ENCODE measurements at places on chromosomes 5 and 9. TPM values are rescaled to one million over a fixed set of nuclear protein-coding genes. Genes with fewer than 3 reads are reported as not detected.

The LTC4S gene
- 2.9 TPM for total RNA-seq

The OR1Q1 gene
- not detected for total RNA-seq

The COL27A1 gene
- total RNA-seq, result 1.6 TPM

The GPX8 gene
- not detected for total RNA-seq

The NPR3 gene
- total RNA-seq, result not detected

The PKD2L2 gene
- total RNA-seq, result not detected

The TMOD1 gene
- 1.1 TPM for total RNA-seq

GRCh38 chr9:20207176-20207575 is 415.1 kb downstream of the MLLT3 start:
- H3K27ac ChIP-seq, result peak overlapping the region; percentile 91
- H3K36me3 ChIP-seq, result no peaks in the 10 kb centered on the region
- H3K27me3 ChIP-seq, result no peaks in the 10 kb centered on the region

GRCh38 chr9:72440992-72441847 is 76.2 kb upstream of the ZFAND5 start:
- peaks cover 15% of the 10 kb centered on the region for H3K4me1 ChIP-seq
- peaks cover 29% of the 10 kb centered on the region for H3K27me3 ChIP-seq
- no peak for DNase-seq
- H3K27ac ChIP-seq, result no peak overlapping the region
- H3K4me3 ChIP-seq, result no peak overlapping the region
- H3K36me3 ChIP-seq, result no peaks in the 10 kb centered on the region

- no peak overlapping the region for H3K4me3 ChIP-seq
- H3K36me3 ChIP-seq, result no peaks in the 10 kb centered on the region
- DNase-seq, result no peak
- no peaks in the 10 kb centered on the region for H3K4me1 ChIP-seq
- no peak overlapping the region for H3K27ac ChIP-seq
These were observed 706.3 kb downstream of the KCTD16 start for GRCh38 chr5:144876990-144877389.

DNA sequence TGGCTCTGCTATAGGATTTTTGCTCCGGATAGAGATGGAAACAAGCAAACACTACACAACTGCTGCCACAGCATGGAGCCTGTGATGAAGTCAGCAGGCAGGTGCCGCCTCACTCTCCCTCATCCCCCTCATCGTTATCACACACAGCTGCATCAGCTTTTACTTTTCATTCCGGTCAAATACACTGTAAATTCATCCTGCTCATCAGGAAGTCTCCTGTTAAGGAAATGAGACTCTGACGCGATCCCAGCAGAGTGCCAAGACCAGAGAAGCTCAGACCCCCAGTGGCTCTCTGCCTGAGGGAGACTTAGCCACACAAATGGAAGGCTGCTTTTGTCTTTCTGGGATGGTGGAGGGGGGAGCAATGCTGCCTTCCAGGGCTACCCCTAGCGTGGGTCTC is 270.2 kb downstream of the ELAVL2 start:
- H3K27ac ChIP-seq, result no peak overlapping the region
- no peaks in the 10 kb centered on the region for H3K4me1 ChIP-seq
- H3K36me3 ChIP-seq, result peaks cover 6% of the 10 kb centered on the region
- DNase-seq, result no peak

- peaks cover 36% of the 10 kb centered on the region for H3K27me3 ChIP-seq
- peaks cover 3% of the 10 kb centered on the region for H3K4me1 ChIP-seq
- H3K27ac ChIP-seq, result no peak overlapping the region
- no peak overlapping the region for H3K4me3 ChIP-seq
- peak; percentile 22 for DNase-seq
- H3K36me3 ChIP-seq, result no peaks in the 10 kb centered on the region
These were observed 75.5 kb downstream of the LMX1B start for GRCh38 chr9:126689027-126689825.

- H3K36me3 ChIP-seq, result no peaks in the 10 kb centered on the region
- H3K4me1 ChIP-seq, result no peaks in the 10 kb centered on the region
- H3K4me3 ChIP-seq, result no peak overlapping the region
These were observed 91.6 kb downstream of the PRELID2 start for GRCh38 chr5:145743396-145744061.

DNA sequence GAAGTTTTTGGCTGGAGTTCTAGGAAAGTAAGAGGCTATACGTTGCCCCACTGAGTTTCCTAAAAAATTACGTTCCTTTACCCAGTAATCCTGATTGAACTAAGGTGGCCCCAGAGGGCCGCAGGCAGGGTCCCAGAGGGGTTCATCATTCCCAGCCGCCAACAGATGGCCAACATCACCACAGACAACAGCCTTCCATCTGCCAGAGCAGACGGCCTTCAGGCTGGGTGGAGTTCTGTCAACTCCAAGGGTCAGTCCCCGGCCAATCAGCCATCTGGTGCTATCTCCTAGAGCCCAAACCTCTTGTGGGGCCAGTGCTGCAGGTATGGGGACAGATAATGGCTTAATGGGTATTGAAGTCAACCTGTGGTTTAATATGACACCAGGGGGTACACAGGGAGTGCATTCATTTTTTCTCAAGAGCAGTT is 30.4 kb downstream of the TBC1D2 start:
- no peaks in the 10 kb centered on the region for H3K4me1 ChIP-seq
- H3K27ac ChIP-seq, result no peak overlapping the region
- no peak overlapping the region for H3K4me3 ChIP-seq
- no peaks in the 10 kb centered on the region for H3K27me3 ChIP-seq
- no peaks in the 10 kb centered on the region for H3K36me3 ChIP-seq

GRCh38 chr9:124298646-124299235 is 41.0 kb downstream of the NEK6 start:
- H3K4me1 ChIP-seq, result peaks cover 40% of the 10 kb centered on the region
- no peaks in the 10 kb centered on the region for H3K27me3 ChIP-seq
- DNase-seq, result no peak
- no peaks in the 10 kb centered on the region for H3K36me3 ChIP-seq

GRCh38 chr5:180803181-180804128 is 849 bp upstream of the MGAT1 start:
- peak overlapping the region; percentile 73 for H3K27ac ChIP-seq
- peaks cover 15% of the 10 kb centered on the region for H3K36me3 ChIP-seq
- DNase-seq, result peak; percentile 91
- H3K4me3 ChIP-seq, result peak overlapping the region; percentile 91

DNA sequence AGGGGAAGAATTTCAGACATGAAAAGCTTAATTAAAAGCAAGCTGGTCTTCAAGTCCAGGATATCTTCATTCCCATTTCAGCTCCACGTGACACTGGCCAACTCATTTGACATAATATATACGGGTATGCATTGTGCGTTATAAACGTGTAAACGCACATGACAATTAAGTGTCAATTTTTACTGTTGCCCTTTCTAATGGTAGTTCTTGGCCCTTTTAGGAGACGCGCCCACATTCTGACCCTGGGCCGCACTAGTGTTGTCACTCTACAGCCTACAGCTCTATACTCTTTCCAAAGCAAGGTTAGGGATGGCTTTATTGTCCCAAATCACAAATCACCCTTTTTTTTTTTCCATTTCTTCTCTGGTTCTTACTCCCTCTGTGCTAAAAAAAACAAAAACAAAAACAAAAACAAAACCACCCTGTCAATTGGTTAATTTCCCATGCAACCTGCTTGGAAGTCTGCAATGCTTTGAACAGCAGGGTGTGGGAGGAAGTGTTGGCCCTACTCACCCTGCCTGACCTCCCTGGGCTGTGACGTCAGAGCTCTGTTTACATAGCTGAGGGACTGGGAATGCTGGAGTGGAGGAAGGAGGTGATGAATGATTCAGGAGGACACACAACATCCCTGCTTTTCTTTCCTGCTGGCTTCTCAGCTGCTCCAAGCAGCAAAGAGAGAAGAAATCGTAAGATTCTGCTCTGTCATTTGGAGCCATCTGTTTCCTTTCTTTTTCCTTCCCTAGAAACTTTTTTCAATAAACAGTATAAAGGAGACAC is 19.3 kb downstream of the RFK start:
- no peaks in the 10 kb centered on the region for H3K4me1 ChIP-seq
- no peak overlapping the region for H3K4me3 ChIP-seq
- H3K27ac ChIP-seq, result no peak overlapping the region
- no peak for DNase-seq
- no peaks in the 10 kb centered on the region for H3K27me3 ChIP-seq

DNA sequence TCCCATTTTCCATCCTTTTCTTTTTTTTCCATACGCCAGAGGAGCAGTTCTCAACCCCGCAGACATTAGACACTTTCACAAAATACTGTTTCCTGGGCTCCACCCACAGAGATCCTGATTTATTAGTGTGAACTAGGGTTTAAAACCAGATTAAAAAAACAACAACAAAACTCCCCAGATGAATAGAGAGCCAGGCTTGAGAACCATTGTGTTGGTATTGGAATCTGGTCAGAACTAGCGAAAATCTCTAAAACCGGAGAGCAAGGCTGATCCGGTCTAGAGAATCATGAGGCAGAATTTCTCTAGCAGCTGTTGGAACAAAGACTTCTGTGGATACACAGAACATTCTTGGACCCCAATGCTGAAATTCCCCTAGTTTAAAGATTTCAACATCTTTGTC is 173.0 kb downstream of the PCSK1 start:
- peaks cover 2% of the 10 kb centered on the region for H3K4me1 ChIP-seq
- DNase-seq, result no peak
- H3K4me3 ChIP-seq, result no peak overlapping the region
- H3K27me3 ChIP-seq, result peaks cover 14% of the 10 kb centered on the region

- H3K27me3 ChIP-seq, result no peaks in the 10 kb centered on the region
- DNase-seq, result no peak
- no peaks in the 10 kb centered on the region for H3K36me3 ChIP-seq
- H3K27ac ChIP-seq, result no peak overlapping the region
These were observed 117.5 kb downstream of the TENT4A start for GRCh38 chr5:6830643-6831239.

DNA sequence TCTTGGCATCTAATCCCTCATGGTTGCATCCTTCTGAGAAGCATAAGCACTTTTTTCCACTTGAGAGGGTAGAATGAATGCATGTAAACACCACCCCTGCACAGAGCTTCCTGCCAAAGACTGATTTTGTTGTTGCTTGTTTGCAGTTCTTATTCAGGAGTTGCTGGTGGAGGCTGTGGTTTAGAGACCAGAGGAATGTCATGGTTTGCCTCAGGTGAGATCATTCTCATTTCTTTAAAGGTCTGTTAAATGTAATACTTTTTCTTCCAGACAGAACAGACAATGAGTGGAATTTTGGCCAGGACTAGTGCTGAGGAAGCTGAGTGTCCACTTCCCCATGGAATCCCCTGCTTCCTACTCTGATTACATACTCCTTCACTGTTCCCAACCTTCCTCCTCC is 3.2 kb upstream of the TNC start:
- H3K27me3 ChIP-seq, result peaks cover 63% of the 10 kb centered on the region
- H3K36me3 ChIP-seq, result no peaks in the 10 kb centered on the region
- no peaks in the 10 kb centered on the region for H3K4me1 ChIP-seq
- H3K4me3 ChIP-seq, result no peak overlapping the region
- H3K27ac ChIP-seq, result no peak overlapping the region
